ENCODE measurements at places on chromosomes 11 and 22.

- DNase-seq, result no peak
Observed at GRCh38 chr11:86978756-86979608, 23.8 kb upstream of the FZD4 start.

- DNase-seq, result no peak
Observed at GRCh38 chr11:120121914-120122473, 15.9 kb downstream of the TRIM29 start.

- no peak for DNase-seq
Observed at GRCh38 chr11:124970925-124971324, 16.9 kb downstream of the CCDC15 start.

GRCh38 chr11:15726893-15727519 lies 612.3 kb downstream of the INSC start:
- DNase-seq, result no peak

GRCh38 chr11:128796270-128796669 lies 70.8 kb downstream of the KCNJ1 start:
- no peak for DNase-seq

- DNase-seq, result no peak
Observed at GRCh38 chr11:3380706-3381545, 2.0 kb upstream of the ZNF195 start.

GRCh38 chr11:60155931-60156330 lies 27.0 kb downstream of the MS4A6A start:
- no peak for DNase-seq

DNA sequence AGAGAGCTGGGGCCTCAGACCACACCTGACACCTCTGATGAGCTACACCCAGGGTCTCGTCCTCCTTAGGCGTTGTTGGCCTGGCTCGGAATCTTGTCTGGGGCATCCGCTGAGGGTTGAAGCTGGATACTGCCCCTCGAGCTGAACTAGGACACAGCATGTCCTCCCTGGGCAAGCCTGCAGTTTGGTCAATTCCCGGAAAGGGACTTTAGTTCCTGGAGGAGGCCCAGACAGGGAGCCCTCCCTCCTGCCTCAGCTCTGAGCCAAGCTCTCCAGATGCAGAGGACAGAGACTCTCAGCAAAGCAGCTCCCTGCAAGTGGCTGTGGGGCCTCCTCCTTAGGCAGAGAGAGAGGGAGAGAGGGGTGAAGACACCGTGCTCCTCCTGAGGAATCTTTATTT lies 4.9 kb downstream of the APOL3 start:
- DNase-seq, result no peak

All from stimulated activated CD4-positive, alpha-beta T cell treated with anti-CD3 and anti-CD28 coated beads, Interleukin-1b, Interleukin-23, amount 100 ng/mL, for 1 hour (primary cell).